Hindlimb muscle (tissue), 1 donor: ENCODE measurements at places on chromosomes 2 and 18.

- no peak for DNase-seq
Measured at GRCh38 chr2:32688541-32688940, 60.7 kb downstream of the TTC27 start.

GRCh38 chr2:188305271-188305670 lies 13.6 kb downstream of the GULP1 start:
- no peak for DNase-seq

GRCh38 chr18:76715012-76715610 lies 107.2 kb upstream of the ZNF236 start:
- DNase-seq = no peak

DNA sequence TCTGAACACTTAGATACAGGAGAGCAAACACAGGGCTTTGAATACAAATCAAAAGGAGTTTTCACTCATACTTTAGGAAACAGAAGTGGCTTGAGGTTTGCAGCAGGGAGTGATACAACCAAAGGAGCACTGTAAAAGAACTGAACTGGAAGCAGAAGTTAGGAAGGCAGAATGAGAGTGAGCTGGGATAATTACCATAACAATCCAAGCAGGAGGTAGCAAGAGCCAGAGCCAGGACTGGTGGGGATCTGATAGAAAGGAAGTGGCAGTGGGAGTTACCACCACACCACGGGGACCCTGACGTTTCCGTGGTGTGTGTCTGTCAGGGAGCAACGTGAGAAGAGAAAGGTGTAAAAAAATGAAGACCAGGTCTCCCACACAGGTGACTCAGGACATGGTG lies 81.3 kb upstream of the EPB41L3 start:
- no peak for DNase-seq

DNA sequence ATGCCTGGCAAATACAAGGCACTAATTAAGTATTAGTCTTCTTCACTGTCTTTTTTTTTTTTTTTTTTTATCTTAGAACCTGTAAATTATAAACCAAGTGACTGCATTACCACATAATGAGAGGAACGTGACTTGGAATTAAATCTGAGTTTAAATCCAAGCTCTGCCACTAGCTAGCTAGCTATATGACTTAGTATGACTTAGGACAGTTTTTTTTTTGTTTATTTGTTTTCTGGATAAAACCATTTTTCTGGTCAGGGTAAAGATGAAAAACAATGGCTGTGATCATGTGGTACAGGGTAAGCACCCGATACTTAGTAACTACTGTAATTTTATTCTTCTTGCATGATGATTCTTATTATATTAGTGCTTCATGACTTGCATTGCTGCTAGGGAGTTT lies 191.8 kb upstream of the LRRTM1 start:
- no peak for DNase-seq

DNA sequence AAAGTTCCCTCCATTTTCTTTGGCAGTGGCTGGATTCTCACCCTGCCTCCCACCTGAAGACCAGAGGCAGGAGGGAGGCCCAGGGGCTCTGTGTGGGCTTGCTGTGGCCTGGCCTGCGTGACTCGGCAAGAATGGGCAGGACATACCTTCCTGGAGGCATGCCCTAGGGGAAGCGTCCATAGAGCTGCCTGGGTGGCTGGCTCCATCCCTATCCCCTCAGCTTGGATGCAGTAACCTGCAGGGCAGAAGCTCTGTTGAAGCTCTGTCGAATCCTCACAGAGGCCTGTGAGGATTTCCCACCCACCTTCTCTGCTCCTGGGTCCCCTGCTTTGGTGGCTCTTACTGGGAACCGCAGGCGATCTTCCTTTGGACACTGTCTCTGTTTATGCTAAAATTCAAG lies 1.3 kb upstream of the PRSS56 start:
- DNase-seq = no peak

DNA sequence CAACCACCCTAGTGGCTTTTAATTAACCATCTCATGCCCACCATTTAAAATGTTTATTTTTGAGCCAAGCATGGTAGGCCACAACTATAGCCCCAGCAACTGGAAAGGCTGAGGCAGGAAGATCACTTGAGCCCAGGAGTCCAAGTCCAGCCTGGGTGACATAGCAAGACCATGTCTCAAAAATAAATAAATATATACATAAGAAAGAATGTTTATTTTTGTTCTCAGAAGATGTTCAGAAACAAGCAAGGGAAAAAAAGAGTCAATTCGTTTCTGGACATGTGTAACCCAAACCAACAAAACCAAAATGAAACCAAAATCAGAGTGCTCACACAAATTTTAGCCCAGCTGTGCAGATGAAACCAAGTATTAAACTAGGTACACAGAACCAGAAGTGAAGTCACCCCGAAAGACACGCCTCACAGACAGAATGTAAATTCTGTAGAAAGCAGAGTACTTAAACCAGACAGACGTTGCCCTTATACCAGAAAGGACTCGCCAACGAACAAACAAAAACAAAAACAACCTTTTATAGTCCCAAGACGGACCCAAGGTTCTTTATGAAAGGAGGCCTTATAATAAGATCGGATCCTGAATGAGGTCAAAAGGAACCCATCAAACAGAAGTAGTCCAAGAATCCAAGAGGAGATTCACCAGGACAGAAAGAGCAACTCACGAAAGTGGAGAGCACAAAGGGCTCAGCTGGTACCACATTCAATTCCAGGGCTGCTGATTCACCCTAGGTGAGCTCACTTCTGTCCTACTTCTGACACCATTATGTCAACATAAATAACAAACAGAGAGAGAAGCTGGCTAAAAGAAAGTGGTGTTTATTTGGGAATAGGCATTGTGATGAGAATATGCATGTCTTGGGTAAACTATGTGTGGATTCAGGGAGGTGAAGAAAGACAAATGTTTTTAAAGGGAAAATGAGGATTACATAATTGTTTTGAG lies 31.8 kb upstream of the MTCL1 start:
- no peak for DNase-seq

GRCh38 chr2:167478196-167478595 lies 589.9 kb downstream of the XIRP2 start:
- no peak for DNase-seq

- no peak for DNase-seq
Measured at GRCh38 chr2:122238006-122238559, 482.6 kb downstream of the TSN start.

DNA sequence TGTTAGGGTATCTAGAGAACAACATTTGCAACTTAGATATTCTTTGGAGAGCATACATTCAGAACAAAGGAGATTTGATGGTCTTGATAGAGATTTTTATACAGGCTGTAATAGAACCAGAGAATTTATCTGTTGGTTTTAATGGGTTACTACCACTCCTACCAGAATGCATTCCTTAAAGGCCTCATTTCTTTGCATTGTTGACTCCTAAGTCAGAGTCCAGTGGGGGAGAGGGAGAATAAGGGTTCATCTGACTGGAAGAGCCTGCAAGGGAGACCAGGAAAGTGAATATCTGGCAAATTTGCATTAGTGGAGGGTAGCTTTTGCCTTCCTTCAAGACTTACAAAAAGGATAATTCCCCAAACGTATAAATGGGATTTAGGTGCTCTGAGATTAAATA lies 29.7 kb downstream of the AGPS start:
- DNase-seq = no peak

DNA sequence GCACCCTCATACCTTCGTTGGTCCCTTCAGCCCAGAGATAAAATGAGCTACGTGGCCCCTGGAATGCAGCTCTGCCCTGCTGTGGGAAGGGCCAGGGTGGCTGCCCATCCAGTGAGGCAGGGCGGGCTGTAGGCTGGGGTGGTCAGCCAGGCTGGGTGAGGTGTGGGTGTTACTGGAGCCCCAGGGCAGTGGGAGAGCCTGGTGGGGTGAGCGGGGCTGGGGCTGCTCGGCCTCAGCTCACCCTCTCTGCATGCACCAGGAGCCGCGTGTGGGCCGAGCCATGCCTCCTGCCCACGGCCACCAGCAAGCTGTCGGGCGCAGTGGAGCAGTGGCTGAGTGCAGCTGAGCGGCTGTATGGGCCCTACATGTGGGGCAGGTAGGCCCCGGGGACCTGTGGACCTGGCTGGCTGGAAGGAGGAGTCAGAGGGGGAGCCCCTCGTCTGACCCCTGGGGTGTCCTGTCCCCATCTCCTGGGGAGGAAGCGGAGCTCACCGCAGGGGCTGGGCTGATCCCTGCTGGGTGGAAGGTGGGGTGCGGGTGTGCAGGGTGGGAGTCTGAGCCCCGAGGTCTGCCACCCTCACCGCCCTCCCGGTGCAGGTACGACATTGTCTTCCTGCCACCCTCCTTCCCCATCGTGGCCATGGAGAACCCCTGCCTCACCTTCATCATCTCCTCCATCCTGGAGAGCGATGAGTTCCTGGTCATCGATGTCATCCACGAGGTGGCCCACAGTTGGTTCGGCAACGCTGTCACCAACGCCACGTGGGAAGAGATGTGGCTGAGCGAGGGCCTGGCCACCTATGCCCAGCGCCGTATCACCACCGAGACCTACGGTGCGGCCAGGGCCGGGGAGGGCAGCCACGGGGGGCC lies 5.5 kb downstream of the RNPEPL1 start:
- DNase-seq = no peak
